ENCODE measurements at places on chromosomes 1 and 21. TPM values are rescaled to one million over a fixed set of nuclear protein-coding genes. Genes with fewer than 3 reads are reported as not detected.

GRCh38 chr1:178727014-178727895 is 2.2 kb downstream of the RALGPS2 start:
- DNase-seq = no peak

- peak; percentile 46 for DNase-seq
Measured at GRCh38 chr1:17561561-17561985, 22.1 kb downstream of the ARHGEF10L start.

- DNase-seq = no peak
Measured at GRCh38 chr21:44450999-44451398, 4.3 kb upstream of the LRRC3 start.

- DNase-seq = no peak
Measured at GRCh38 chr1:232421143-232421796, 208.7 kb downstream of the SIPA1L2 start.

DNA sequence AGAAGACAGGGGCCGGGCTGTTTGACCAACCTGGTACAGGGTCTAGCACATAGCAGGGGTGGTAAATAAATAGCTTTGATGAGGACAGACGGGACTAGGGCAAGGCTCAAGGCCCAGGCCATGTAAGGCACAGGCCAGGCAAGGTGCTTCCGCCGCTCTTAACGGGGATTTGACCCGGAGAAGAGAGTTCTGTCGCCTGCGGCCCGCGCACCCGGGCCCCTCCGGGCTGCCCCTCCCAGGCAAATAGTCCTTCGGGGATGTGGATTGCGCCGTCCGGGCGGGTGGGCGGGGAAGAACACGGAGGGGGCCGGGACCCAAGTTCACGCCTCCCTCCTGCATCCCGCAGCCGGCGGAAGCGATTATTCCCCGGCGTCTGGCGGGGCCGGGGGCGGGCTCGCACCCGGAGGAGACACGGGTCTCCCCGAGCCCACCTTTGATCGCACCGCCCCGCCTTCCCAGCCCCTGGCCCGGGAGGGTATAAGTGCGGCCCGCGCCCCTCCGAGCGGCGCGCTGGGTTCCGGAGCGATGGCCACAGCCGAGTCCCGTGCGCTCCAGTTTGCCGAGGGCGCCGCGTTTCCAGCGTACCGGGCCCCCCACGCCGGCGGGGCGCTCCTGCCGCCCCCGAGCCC is at the start of gene MIXL1:
Gene MIXL1 (plus strand): TSS at position 508 of the 629 bp plus-strand sequence. CDS start 18 bp downstream, at position 526.
- DNase-seq = no peak

DNA sequence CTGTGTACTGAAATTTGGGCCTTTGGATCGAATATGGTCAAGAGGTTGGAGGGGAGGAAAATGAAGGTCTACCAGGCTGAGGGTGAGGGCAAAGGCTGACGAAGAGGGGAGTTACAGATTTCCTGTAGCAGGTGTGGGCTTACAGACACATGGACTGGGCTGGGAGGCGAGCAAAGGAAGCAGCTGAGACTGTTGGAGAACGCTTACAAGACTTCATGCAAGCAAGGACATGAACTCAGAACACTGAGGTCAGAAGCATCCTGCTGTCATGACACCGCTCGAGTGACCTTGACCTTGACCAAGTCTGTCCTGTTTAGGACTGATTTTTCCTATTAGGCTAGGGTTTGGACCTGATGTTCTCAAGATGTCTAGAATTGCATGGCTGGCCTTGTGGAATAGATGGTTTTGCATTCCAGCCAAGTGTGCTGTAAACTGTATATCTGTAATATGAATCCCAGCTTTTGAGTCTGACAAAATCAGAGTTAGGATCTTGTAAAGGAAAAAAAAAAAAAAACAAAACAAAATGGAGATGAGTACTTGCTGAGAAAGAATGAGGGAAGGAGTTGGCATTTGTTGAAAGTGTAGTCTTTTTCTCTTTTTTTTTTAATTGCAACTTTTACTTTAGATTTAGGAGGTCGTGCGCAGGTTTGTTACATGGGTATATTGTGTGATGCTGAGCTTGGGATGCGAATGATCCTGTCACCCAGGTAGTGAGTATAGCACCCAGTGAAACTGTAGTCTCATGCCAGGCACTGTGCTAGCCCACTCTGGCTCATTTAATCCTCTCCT is 5.8 kb downstream of the ELF3 start:
- no peak for DNase-seq

DNA sequence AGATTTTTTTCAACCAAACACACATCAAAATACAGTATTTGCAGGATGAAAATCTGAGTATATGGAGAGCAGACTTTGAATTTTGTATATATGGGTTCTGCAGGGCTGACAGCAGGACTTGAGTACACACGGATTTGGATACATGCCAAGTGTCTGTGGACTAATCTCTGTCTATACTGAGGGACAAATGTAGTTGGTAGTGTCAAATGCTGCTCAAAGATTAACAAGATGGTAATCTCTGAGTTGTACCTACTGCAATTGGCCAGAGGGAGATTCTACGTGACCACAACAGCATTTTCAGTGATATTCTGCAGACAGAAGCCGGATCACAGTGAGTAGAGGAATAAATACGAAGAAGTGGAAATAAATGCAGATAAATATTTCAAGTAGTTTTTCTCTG is 43.4 kb downstream of the SHCBP1L start:
- DNase-seq = no peak

DNA sequence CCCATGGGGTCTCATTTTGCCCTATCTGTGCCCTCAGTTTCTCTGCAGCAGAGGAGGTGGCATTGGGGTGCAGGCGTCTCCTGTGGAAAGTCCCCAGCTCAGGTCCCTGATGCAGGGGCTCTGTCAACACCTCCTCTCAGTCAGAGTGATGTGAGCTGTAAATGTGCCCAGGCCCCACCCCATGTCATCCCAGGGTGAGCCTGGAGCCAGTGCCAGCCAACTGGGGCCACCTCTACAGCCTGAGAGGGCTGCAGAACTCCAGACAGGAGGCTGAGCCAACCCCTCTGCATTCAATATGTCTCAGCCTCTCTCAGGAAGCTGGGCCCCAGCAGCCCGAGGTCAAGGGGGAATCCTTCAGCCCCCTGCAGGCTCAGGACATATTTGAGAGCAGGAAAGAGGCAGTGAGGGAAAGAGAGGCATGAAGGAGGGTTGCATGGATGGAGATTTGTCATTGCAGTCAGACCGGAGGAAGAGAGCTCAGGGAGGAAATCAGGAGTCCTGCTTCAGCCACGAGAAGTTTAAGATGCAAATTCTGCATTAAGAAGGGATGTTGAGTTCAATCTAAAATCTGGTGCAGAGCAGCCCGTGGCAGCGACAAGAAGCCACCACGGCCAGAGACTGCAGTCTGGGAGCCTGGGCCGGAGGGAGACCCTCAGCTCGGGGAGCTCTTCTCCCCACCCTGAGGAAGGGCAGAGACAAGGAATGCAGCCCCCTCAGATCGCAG is 288.2 kb upstream of the VAMP3 start:
- DNase-seq = no peak

DNA sequence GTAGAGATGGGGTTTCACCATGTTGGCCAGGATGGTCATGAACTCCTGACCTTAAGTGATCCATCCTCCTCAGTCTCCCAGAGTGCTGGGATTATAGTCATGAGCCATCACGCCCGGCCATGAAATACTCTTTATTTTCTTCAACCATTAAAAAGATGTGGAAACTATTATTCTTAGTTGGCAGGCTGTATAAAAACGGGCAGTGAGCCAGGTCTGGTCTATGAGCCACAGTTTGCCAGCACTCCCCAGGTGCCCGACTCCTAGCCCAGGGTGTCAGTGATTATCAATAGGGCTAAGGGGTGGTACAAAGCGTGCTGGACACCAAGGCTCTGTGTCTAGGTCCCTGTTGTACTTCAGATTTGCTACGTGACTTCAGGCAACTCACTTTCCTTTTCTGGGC is 3.7 kb upstream of the TMEM61 start:
- no peak for DNase-seq

- no peak for DNase-seq
Measured at GRCh38 chr1:7223334-7224080, 438.3 kb downstream of the CAMTA1 start.

SNAP47 gene
- total RNA-seq = 62.9 TPM

ARMH1 gene
- 1.3 TPM for total RNA-seq

PDZK1IP1 gene
- not detected for total RNA-seq

CA6 gene
- not detected for total RNA-seq

PPM1J gene
- 2.3 TPM for total RNA-seq

RYR2 gene
- total RNA-seq = 6.6 TPM

ACOT7 gene
- 3.7 TPM for total RNA-seq

KCNJ9 gene
- total RNA-seq = not detected
